RPMI7951 (cell line): ENCODE measurements at places on chromosomes 7 and 10. TPM values are rescaled to one million over a fixed set of nuclear protein-coding genes. Genes with fewer than 3 reads are reported as not detected.

- DNase-seq: no peak
Measured at GRCh38 chr10:94042834-94043175, 49.1 kb downstream of the PLCE1 start.

The OR2F2 gene
- total RNA-seq: not detected in 2 replicates

DNA sequence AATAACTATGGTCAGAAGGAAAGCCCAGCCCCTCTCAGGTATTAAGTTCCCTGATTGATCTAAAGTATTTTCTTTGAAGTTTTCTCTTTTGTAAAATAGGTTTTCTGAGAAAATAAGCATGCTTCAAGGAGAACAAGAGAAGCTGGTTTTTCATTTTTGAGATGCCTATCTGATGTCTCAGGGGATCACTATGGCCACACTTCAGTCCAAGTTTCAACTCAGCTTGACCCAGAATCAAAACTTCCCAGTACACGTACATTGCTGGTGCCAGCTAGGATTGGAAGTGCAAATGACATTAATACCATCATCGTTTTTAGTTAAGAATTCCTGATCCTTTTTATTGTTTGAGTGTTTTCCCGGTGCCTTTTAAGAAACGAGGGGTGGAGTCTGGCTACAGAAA lies 7.2 kb downstream of the ITIH5 start:
- no peak for DNase-seq

The IGFBP1 gene
- not detected in 2 replicates for total RNA-seq

DNA sequence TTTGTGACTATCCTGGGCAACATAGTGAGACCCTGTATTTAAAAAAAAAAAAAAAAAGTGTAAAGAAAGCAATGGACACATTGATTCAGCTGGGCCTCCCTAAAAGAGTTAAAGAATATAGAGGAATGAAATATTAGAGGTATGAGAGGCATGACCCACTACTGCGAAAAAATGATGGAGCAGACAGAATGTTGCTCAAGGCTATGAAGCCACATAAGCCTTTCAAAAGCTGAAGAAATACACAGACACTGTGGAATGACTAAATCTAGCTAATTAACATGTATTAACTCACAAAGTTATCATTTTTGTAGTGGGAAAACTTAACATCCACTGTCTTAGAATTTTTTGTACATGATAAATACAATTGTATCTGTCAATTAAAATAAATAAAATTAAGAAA lies 107.3 kb downstream of the HGF start:
- peak; percentile 35 for DNase-seq

DNA sequence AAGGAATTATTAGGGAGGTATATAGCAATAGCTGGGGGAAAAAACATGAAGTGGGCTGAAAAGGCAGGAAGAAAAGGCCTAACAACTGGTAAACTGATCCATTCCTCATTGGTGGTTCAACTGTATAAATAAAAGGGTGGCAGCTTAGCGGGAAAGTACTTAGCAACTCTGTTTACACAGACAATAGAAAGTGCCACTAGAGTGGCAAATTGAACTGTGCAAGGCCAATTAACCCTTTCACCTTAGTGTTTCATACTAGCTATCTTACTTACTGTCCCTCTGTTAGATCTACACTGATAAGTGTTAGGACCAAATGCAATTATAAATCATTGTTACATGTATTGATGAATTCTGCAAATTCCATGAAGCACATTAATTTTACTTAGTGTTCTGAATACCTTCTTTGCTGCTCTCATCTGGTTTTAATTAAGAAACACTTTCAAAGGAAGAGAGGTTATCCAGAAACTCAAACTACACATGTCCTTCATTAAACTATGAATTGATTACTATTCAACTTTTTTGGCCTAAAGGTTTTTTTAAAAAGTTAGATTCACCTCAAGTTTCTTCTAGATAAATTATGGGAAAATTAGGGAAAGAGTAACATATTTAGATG lies 28.0 kb downstream of the DNAJC1 start:
- peak; percentile 19 for DNase-seq

DNA sequence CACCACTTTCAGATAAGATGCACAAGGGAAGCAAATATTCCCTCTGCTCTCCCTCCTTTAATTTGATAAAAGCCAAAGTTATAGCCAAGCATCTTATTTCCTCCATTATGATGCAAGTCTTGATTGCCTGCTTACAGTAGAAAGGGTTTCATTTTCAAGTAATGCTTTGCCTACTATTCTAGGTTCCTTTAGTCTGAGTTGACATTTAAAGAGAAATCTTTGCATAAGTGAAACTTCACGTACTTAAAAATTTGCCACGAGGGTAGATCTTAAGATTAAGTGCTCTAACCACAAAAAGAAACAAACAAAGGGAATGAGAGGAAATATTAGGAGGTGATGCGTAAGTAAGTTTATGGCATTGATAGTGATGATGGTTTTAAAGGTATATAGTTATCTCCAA lies 78.1 kb upstream of the VWDE start:
- no peak for DNase-seq

The TM9SF3 gene
- total RNA-seq: 56.9 and 59.5 TPM in 2 replicates
